Activated CD8-positive, alpha-beta memory T cell treated with anti-CD3 and anti-CD28 coated beads for 4 hours (primary cell): ENCODE measurements at places on chromosomes 3 and 15.

DNA sequence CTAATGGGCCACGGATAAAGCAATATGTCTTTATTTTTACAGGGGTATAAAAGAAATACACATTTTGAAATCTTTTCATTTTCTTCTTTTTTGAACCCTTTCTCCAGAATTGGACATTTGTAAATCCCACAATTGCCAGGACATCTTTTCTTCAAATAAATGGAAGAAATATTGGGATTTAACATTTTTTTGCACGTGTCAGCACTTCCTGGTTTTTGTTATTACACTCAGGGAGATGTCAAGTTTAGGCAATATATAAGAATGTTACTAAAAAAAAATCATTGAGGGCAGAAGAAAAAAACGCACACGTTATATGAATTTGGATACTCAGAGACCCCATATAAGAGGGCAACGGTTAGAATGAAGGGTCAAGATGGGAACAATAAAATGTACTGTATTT, 78.3 kb upstream of the TMCO5A start:
- no peak for DNase-seq

GRCh38 chr3:188594139-188594538, 440.2 kb downstream of the LPP start:
- DNase-seq, result no peak

DNA sequence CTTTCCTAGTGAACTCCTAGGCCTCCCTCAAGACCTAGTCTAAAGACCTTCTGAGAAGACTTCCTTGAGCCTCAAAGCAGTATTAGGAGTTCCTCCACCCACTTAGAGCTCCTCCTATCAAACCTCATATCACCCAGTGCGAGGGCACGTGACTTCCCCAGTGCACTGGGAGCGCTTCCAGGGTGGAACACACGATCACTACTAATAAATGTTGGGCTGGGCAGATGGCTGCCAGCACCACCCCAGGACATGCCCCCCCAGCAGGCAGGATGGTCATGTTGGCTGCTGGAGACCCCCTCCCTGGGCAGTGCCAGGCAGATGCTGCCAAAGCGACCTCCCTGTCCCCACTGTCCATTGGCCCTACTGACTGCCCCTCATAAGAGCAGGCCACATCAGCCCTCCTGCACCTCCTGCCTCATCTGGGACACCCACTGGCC, 8.5 kb upstream of the PLXND1 start:
- no peak for DNase-seq

DNA sequence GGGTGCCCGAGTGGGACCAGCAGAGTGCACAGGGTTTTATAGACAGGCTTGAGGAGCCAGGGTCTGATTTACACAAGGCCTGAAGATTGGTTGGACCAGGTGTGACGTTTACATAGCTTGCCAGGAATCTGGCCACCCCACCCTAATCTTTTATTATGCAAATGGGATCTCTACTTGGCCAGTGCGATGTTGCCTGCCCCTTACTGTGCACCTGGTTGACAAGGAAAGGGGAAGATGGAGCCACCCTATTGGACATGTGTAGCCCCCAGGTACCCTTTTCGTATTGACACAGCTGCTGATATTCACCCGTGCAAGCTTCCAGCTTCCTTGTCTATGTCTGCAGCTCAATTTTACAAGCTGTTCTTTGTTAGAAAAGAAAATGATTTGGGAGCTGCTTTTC, 132.0 kb downstream of the ARNT2 start:
- DNase-seq, result no peak

GRCh38 chr3:193982258-193982659, 153.7 kb upstream of the HES1 start:
- DNase-seq, result no peak

- DNase-seq, result no peak
These were observed 47.8 kb downstream of the PCSK6 start for GRCh38 chr15:101441696-101442095.

DNA sequence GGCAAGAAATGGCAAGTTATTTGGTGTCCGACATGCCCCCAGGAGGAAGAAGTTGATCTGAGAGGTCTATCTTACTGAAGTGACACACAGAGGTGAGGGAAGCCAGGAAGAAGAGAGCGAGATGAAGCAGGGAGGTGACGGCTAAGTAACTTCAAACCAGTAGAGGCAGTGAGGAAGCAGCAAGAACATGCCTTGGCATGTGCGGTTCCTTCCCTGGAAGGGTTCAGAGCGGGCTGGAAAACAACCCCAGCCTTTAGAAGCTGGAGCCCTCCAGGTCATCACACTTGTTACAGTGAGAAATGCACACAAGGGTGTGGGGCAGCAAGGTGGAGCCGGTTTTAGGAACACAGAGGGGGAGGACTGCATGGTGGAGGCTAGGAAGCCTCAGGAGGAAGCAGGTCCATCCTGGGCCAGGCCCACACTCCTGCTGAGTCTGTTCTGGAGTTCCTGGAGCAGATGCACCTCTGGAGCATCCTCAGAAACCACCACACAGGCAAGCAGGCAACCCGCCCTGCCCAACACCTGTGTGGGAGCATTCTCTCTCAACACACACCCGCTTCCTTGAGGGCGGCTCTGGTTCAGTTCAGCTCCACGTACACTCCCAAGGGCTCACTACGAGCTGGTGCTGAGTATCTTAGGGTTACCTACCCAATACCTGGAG, 47.1 kb downstream of the POC1A start:
- no peak for DNase-seq

DNA sequence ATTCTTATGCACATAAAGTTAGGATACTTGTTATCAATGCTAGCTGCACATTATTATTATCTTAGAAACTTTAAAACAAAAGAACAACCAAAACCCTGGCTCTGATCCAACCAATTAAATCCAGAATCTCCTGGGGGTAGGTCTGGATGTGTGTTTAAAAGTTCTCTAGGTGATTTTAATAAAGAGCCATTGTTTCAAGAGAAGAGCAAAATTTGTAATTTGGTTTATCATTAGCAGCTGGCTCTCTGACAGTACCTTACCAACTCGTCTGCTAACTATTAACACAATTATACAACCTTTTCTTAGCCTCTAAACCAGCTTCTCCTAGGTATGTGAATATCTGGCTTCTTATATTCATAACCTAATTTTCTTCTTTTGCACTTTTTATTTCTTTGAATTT, 68.9 kb downstream of the IFT80 start:
- DNase-seq, result no peak

GRCh38 chr15:40739854-40740253, 15.2 kb downstream of the RMDN3 start:
- DNase-seq, result no peak

DNA sequence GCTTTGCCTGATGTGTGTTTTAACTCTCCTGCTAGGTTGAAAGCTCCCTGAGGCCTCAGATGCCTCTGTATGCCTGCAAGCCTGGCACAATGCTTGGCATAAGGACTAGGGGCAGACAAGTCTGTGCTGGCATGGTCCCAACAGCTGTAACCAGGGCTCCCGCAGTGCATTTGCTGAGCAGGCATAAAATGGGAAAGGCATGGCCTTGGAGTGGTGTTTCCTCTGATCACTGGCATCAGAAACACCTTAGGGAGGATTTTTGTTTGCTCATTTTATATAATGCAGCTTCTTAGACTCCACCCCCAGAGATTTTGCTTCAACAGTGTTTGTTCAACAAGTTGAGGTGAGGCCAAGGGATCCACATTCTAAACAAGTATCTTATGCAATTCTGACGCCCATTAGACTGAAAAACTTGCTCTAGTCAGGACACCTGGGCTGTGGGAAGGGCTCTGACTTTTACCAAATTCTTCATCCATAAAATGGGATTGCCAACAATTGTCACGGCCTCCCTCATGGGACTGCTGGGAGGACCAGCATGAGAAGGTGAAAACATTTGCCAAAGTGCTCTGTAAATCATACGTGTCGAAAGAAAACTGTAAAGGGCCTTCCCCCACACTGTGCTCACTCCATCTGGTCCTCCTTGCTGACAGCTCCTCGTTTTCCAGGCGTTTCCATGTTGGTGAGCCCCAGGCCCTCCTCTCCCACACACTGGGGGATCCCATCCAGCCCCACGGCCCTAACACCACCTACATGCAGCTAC, 43.1 kb downstream of the STARD5 start:
- DNase-seq, result no peak

DNA sequence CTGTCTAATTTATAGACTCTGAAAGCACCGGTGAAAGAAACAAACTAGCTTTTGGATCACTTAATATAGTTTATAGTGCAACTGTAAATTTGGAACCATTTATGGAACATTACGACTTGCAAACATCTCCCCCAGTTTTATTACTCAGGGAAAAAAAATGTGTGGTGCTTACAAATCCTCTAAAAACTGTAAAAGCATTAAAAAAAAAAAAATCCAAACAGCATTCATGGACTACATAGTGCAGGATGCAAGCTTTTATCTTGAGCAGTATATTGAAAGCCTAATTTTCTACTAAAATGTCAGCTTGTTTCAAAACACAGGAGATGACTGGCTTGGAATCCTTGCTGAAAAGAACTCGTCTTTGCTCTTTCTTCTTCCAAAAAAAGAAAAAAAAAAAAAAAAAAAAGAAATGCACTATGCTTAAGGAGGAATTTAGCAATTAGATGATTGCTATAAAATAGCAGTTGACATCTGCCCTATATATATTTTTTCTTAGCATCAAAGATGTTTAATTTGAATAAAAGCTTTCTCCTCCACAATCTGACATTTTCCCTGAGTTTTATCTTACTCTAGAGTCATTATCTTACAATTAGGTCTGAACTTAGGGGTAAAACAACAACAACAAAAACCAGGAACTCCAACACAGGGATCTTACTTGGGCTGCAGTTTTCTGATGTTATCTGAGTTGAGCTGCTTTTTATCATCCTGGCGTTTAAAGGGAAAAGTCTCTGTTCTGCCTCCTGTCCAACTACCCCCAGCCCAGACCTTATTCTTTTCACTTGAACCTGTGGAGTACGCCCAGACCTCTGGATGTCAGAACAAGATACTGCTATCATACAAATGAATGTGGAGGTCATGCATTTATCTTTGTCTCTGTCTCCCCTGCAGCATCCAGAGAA, 62.6 kb upstream of the PDZRN3 start:
- DNase-seq, result no peak

- DNase-seq, result no peak
These were observed 134.1 kb upstream of the GRM7 start for GRCh38 chr3:6726811-6727210.

DNA sequence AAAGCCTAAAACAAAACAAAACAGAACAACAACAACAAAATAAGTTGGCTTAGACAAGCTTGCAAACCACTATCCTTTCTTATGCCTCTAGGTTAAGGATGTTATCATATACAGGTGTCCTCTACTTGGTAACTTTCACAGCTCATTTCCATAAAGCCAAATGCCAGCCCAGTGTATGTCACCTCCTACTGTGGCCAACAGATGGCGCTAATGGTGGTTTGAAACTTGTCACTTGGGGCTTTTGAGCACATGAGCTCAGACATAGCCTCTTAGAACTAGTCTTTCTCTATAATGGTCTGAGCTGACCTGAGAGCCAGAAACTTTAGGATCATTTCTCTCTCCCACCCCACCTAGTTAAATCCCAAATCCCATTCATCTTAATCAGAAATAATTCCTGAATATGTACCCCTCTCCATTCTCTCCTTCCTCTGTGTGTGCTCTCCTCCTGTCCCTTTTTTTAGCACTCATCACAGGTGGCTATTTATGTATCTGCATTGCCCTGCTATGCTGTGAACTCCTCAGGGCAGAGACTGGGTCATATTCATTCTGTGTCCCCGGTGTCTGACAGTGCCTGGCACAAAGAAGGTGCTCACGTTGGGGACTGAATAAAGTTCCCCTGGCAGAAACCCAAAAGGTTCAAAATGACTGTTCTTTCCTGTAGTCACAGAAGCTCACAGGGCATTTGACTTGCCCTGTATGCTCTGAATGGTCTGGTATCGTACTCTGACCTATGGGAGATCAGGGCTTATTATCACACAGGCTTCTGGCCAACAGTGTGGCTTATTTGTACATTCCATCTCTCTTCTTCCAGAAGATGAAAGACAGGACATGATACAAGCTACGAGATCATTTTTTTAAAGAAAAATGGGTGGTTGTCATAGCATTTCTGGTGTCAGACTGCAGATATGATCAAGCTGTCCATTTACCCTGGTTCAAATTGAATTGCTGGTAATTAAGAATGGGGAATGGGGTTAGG, 319.3 kb upstream of the AZI2 start:
- DNase-seq, result no peak

DNA sequence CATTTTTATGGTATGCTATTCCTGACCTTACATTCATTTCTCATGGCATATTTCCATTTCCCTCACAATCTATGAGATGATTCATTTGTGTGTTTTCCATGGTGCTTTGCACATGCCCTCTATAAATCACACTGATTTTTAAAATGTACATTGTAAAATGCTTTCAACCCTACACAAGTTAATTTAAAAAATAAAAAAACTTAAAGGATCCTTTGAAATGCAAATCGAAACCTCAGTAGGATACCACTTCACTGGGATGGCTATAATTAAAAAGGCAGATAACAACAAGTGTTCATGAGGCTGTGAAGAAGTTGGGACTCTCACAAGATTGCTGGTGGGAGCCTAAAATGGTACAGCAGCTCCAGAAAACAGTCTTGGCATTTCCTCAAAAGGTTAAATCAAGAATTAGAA, 83.5 kb downstream of the FMN1 start:
- DNase-seq, result no peak

- DNase-seq, result peak; percentile 62
These were observed at the start of gene RFX7 for GRCh38 chr15:56243163-56244037. Gene RFX7 (minus strand): TSS chr15:56243879. CDS start chr15:56243285, 594 bp downstream.

GRCh38 chr3:21836227-21836626, 85.2 kb upstream of the ZNF385D start:
- DNase-seq, result no peak

DNA sequence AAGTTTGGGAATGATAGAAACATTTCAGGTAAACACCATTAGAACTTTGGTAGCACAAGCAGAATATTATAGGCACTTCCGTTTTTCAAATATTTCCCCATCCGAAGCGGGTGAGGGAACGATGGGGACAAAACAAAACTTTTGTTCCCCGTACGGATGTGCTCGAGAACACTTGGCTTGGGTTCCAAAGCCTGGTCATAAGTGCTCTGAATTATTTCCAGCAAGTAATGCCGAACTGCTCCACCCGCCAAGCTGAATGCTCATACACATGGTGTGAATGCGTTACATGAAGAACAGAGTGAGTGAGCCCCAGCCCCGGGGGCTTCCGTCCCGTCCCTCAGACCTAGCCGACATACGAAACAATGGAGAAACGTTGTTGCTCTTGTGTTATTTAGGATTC, 438.2 kb upstream of the ARRDC4 start:
- DNase-seq, result no peak

DNA sequence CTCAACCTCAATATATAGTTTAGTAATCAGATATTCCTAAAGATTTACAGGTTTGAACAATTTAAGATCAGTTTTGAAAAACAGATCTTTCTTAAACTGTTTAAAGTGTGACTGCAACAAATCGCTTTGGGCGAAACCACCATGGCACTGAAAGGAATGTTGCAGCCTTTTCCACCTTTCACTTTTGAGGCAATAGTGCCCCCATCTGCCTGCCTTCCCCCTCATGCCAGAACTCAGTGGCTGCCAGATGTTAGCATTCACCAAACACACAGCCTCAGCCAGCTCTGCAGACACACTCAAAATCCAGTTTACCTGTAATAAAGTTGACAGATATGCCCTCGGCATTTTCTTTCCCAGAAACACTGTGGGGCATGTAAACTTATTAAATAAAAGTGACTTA, 3.3 kb downstream of the LYSMD4 start:
- DNase-seq, result no peak

DNA sequence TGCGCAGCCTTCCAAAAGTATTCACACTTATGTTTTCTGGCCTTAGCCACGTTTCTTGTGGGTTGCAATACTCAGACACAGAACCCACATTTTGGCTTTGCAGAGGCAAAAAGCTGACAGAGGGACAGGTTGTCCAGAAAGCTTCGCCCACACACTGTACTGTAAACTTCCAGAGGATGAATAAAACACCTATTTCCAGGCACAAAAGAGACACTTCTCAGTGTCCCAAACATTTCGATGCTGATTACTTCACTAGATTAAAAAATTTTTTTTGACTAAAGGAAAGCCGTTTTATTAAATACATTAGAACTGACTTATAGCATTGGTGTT, 28.0 kb upstream of the KCTD6 start:
- no peak for DNase-seq
